ENCODE measurements at places on chromosomes 5 and 9. TPM values are rescaled to one million over a fixed set of nuclear protein-coding genes. Genes with fewer than 3 reads are reported as not detected.

AQP7 gene
- total RNA-seq, result not detected

CBY3 gene
- total RNA-seq, result not detected

ECM2 gene
- total RNA-seq, result 0.72 TPM

FOXD4L4 gene
- not detected for total RNA-seq

ARHGEF37 gene
- 0.29 TPM for total RNA-seq

PCDHGA10 gene
- 0.78 TPM for total RNA-seq

DEPDC1B gene
- total RNA-seq, result 28.5 TPM

RANBP3L gene
- total RNA-seq, result 2.6 TPM

TUSC1 gene
- 7.7 TPM for total RNA-seq

GGTA1 gene
- not detected for total RNA-seq

ELL2 gene
- total RNA-seq, result 19.8 TPM

IFNA13 gene
- not detected for total RNA-seq

GZMA gene
- not detected for total RNA-seq

RGS7BP gene
- total RNA-seq, result not detected

SH2D3C gene
- 0.29 TPM for total RNA-seq

GM2A gene
- 15.5 TPM for total RNA-seq

TPPP gene
- 0.98 TPM for total RNA-seq

SPINK6 gene
- total RNA-seq, result not detected

LRRTM2 gene
- 0.12 TPM for total RNA-seq

ARAP3 gene
- total RNA-seq, result 5.3 TPM

IRX4 gene
- total RNA-seq, result not detected

JAK2 gene
- total RNA-seq, result 4.8 TPM

F2RL1 gene
- 8.6 TPM for total RNA-seq

NRG2 gene
- 1.9 TPM for total RNA-seq

ACSL6 gene
- total RNA-seq, result not detected

BRD3OS gene
- total RNA-seq, result 16.4 TPM

SH3GL2 gene
- not detected for total RNA-seq

GSN gene
- 229 TPM for total RNA-seq

GPR151 gene
- not detected for total RNA-seq

CARTPT gene
- total RNA-seq, result not detected

PCA3 gene
- not detected for total RNA-seq

SETD9 gene
- total RNA-seq, result 33.3 TPM

GFI1B gene
- not detected for total RNA-seq

ZDHHC12 gene
- 68.1 TPM for total RNA-seq

IL13 gene
- not detected for total RNA-seq

ZFYVE16 gene
- total RNA-seq, result 20.3 TPM

FGF10 gene
- not detected for total RNA-seq

PAEP gene
- not detected for total RNA-seq

CAMK4 gene
- 10.5 TPM for total RNA-seq

GARIN3 gene
- not detected for total RNA-seq

PCDHGA6 gene
- total RNA-seq, result 1.3 TPM

APBA1 gene
- 0.12 TPM for total RNA-seq

PDCD1LG2 gene
- total RNA-seq, result 10.7 TPM

SLC44A1 gene
- total RNA-seq, result 49.6 TPM

QRFP gene
- total RNA-seq, result not detected

ANKRD20A1 gene
- not detected for total RNA-seq

SNCAIP gene
- total RNA-seq, result not detected

SMIM32 gene
- not detected for total RNA-seq

PTGDS gene
- total RNA-seq, result 0.24 TPM

NRARP gene
- total RNA-seq, result 0.12 TPM

PPP3R2 gene
- total RNA-seq, result not detected

FOXD4 gene
- not detected for total RNA-seq

ABLIM3 gene
- total RNA-seq, result 19.1 TPM

NR2F1-AS1 gene
- total RNA-seq, result 29.2 TPM

C9orf50 gene
- total RNA-seq, result not detected

LCN15 gene
- total RNA-seq, result not detected

DBH gene
- total RNA-seq, result not detected
